ENCODE measurements at places on chromosomes 7 and 10.

- DNase-seq = no peak
Measured at GRCh38 chr10:9222917-9223316, 1168.4 kb downstream of the GATA3 start.

DNA sequence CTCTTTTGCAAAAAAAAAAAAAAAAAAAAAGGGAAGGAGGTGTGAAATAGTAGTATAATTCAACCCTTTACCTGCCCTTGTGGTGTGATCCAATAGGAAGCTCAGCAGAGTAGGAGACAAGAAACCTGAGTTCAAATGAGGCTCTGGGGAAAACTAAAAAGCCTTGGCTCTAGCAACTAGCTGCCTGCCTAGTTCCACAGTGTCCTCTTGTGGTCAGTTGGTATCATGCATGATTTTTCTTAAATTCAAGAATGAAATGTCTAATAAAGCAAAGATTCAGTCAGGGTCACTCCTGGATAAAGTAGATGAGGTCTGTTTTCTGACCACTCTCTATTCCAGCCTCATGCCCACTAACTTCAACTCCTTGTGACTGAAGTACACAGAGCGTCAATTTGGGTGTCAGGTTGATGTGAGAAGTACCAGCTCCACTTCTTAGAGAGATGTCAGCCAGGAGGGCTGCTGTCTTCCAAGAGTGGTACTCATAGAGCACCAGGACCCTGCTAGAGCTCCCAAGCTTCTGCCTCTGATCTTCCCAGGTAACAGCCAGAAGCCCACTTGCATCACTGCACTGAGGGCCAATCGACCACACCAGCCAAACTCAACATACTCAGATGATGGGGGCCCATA, 10.5 kb downstream of the LSM5 start:
- DNase-seq = peak; percentile 52

GRCh38 chr10:73161079-73161478, 6.7 kb downstream of the ECD start:
- DNase-seq = no peak

- no peak for DNase-seq
Measured at GRCh38 chr7:6637544-6638229, 569 bp downstream of the ZNF316 start.

DNA sequence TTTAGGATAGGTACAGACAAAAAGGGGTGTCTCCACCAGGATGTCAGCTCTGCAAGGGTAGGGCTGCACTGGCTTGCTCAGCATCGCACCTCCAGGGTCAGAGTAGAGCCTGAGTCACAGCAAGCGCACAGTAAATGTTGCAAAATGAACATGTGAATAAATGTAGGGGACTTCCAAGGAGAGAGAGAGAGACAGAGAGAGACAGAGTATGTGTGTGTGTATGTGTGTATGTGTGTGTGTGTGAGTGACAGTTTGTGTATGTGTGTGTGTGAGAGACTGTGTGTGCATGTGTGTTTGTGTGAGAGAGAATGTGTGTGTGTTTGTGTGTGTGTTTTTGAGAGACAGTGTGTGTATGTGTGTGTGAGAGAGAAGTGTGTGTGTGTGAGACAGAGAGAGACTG, 163.3 kb downstream of the RPS24 start:
- DNase-seq = no peak

GRCh38 chr7:95527033-95527775, 41.5 kb downstream of the ASB4 start:
- DNase-seq = peak; percentile 48

- DNase-seq = no peak
Measured at GRCh38 chr7:49255054-49255453, 330.7 kb downstream of the CDC14C start.

DNA sequence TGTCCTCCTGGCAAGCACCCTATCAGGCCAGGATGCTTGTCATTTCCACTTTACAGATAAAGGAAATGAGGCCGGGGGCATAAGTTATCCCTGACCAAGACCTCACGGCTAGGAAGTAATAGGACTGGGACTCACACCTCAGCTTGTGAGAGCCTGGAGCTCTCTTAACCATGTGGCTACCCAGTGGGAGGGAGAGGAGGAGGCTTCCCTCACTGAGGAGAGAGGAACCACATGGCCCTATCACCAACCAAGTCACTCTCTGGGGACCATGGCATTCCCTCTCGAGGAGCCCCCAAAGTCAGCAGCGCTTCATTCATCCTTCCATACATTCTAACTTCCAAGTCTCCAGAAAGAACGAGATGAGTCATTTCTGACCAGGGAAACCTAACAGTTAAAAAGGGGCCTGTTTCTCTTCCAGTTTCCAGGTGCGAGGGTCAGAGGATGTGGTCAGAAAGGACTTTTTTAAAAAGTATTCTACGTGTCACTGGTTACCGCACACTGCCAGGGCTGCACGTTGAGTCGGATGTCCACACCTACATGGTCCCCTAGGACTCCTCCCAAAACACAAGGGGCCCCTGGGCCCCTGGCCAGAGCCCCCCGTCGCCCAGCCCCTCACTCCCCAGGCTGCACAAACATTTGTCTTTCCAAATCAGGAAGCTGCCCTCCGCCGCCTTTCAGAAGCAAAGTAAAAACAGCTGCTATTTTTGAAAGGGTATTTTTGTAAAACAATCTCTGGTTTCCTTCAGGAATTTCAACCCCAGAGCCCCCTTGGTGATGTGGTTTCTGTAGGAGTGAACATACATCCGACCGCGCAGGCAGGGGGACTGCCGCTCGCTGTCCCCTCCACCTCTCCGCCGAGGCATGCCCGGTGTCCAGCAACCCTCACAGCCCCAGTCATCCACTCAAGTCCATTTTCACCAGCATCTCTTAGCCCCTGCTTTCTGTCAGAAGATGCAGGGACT, 128.2 kb upstream of the CHST15 start:
- no peak for DNase-seq
